Activated naive CD4-positive, alpha-beta T cell treated with anti-CD3 and anti-CD28 coated beads for 36 hours (primary cell): ENCODE measurements at places on chromosomes 7 and 10. TPM values are rescaled to one million over a fixed set of nuclear protein-coding genes. Genes with fewer than 3 reads are reported as not detected.

TAS2R41 gene
- not detected for total RNA-seq

IGF2BP3 gene
- 0.29 TPM for total RNA-seq

TCAF2 gene
- 31.4 TPM for total RNA-seq

SPDYE6 gene
- total RNA-seq, result not detected

CDK13 gene
- total RNA-seq, result 28.1 TPM

PDK4 gene
- not detected for total RNA-seq

NRBF2 gene
- 15.4 TPM for total RNA-seq

OR9A2 gene
- total RNA-seq, result not detected

NME8 gene
- not detected for total RNA-seq

IL6 gene
- total RNA-seq, result 3.8 TPM

VAX1 gene
- total RNA-seq, result not detected

ASIC3 gene
- total RNA-seq, result 6.8 TPM

WAPL gene
- total RNA-seq, result 33.5 TPM

GRCh38 chr10:44979281-44980191, 927 bp upstream of the DEPP1 start:
- DNase-seq, result no peak
- no peak overlapping the region for H3K4me3 ChIP-seq
- peaks cover 11% of the 10 kb centered on the region for H3K4me1 ChIP-seq
- no peaks in the 10 kb centered on the region for H3K27me3 ChIP-seq

DNA sequence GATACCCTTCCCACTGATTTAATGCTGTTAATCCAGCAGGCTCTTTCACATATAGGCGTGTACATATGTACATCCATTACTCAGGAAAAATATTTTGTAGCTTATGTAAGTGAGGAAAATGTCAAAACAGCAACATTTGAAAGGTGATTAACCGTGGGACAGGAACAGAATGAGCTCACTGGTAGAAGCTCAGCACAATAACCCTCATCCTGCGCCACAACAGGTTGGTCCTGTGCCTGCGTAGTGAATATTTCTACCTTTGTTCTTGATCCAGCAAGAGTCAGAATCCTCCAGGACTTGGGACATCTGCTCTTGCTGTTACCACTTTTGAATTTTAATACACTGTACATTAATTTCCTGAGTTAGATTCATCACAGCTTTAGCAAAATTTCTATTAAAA, 359.4 kb downstream of the THSD7A start:
- H3K27ac ChIP-seq, result no peak overlapping the region
- no peaks in the 10 kb centered on the region for H3K4me1 ChIP-seq
- H3K4me3 ChIP-seq, result no peak overlapping the region
- H3K27me3 ChIP-seq, result no peaks in the 10 kb centered on the region

GRCh38 chr7:1975581-1975980, 257.2 kb downstream of the MAD1L1 start:
- no peak for DNase-seq
- H3K27me3 ChIP-seq, result no peaks in the 10 kb centered on the region
- no peak overlapping the region for H3K4me3 ChIP-seq
- H3K4me1 ChIP-seq, result peaks cover 15% of the 10 kb centered on the region

DNA sequence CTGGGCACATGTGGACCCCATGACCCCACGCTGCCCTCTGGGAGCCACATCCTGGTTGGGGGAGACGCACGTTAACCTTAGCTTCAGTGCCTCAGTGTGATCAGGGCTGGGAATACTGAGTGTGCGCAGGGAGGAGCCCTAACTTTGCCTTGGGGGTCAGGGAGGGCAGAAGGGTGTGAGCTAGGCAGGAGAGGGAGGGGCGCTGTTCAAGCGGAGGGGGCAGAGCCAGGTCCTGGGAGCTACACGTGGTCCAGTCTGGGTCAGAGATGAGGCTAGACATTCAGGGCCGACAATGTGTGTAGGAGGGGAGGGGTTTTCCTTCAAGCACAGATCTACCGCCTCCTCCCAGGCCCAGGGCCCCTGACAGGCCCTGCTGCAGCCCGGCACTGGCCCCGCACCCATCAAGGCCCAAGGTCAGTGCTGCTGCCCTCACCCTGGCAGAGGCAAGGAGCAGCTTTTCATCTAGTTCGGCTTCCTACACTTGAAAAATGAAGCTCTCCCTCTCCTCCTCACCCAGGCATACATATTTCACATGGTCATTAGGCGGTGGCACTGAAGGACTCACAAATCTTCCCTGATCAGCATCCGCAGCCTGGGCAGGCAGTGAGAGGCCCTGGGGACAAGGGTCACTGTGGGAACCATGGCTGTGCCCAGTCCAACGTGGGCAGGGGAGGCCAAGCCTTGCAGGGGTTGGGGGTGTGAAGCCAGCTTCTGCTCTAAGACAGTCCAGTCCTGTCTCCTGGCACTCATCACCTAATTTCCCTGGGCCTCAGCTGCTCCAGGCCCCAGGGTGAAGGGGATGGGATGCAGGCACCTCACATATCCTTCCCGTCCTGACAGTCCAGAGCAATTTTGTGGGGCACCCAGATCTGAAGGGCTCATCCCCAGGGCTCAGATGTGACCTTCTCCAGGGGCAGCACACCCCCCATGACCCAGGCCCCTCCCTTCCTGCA, 47.3 kb downstream of the C10orf105 start:
- H3K27ac ChIP-seq, result no peak overlapping the region
- peaks cover 6% of the 10 kb centered on the region for H3K4me1 ChIP-seq
- no peaks in the 10 kb centered on the region for H3K27me3 ChIP-seq
- no peak overlapping the region for H3K4me3 ChIP-seq
- no peak for DNase-seq

DNA sequence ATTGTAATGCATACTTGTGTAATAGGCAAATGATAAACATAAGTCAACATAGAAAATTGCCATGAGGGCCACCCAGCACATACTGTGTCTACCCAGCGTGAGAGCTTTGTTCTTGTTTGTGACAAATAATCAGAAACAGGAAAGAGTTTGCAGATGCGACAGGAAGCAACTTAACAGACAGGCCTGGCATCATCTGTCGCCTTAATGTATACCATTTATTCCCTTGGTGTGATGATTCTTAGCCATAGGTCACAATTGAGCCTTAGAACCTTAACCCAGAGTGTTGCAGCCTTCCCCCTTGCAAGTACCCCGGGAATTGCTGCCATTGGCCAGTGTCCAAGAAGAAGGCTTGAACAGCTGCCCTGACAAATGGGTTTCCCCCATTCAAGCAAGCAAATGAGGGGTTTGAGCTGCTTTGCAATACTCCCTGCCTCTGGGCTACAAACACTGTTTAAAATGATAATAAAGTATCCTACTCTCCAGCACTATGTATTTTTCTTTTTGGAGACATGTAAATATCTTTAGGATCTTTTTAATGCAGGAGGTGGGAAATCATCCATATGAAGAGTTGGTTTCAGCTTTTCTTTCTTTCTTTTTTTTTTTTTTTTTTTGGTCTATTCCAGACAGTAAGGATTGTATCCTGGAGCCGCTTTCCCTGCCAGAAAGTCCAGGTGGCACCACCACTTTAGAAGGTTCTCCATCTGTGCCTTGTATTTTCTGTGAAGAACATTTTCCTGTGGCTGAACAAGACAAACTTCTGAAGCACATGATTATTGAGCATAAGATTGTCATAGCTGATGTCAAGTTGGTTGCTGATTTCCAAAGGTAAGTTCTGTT, 80.0 kb downstream of the ZNF277 start:
- peaks cover 8% of the 10 kb centered on the region for H3K4me1 ChIP-seq
- H3K27me3 ChIP-seq, result no peaks in the 10 kb centered on the region
- H3K27ac ChIP-seq, result no peak overlapping the region
- H3K36me3 ChIP-seq, result peaks cover 12% of the 10 kb centered on the region
- no peak for DNase-seq
- no peak overlapping the region for H3K4me3 ChIP-seq

DNA sequence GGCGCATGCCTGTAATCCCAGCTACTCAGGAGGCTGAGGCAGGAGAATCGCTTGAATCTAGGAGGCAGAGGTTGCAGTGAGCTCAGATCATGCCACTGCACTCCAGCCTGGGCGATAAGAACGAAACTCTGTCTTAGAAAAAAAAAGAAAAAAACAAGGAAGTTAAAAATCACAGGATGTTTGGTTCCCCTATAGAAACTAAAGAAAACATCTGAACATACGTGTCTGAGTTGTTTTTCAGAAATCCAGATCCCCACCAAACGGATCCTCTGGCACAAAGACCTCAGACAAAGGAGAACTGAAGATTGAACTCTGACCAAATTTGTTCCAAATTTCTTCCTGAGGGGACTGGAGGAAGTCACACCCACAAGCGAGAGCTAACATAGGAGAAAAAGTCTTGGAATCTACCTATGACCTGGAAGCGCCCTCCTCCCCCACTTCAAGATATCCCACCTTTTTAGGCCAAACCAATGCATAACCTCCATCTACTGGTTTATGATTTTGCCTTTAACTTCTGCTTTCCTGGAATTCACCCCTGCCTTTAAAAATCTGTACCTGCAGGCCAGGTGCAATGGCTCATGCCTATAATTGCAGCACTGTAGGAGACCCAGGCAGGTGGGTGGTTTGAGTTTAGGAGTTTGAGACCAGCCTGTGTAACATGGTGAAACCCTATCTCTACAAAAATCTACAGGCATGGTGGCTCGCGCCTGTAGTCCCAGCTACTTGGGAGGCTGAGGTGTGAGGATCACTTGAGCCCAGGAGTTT, 19.7 kb upstream of the SIRT1 start:
- no peak overlapping the region for H3K27ac ChIP-seq
- no peaks in the 10 kb centered on the region for H3K4me1 ChIP-seq
- H3K27me3 ChIP-seq, result no peaks in the 10 kb centered on the region
- no peaks in the 10 kb centered on the region for H3K36me3 ChIP-seq

GRCh38 chr7:134368851-134369544, 52.3 kb upstream of the SLC35B4 start:
- H3K27ac ChIP-seq, result no peak overlapping the region
- no peaks in the 10 kb centered on the region for H3K4me1 ChIP-seq
- no peak for DNase-seq
- H3K27me3 ChIP-seq, result peaks cover 29% of the 10 kb centered on the region

DNA sequence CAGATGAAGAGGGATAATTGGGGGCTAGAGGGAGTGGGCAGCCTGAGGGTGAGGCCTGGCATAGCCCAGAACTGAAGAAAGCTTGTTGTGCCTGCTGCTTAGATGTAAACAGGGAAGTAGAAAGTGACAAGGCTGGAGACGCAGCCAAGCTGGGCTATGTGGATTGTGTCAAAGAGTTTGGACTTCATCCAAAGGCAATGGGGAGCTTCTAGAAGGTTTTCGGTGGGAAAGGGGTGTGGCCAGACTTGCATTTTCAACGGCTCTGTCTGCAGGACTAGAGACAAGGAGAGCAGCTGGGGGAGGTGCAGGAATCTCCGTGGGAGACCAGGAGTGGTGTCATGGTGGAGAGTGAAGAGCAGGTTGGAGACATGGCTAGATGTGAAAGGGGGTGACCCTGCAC, 48.8 kb downstream of the GOLGA7B start:
- H3K4me3 ChIP-seq, result no peak overlapping the region
- peaks cover 2% of the 10 kb centered on the region for H3K27me3 ChIP-seq
- DNase-seq, result no peak
- no peaks in the 10 kb centered on the region for H3K4me1 ChIP-seq
- H3K36me3 ChIP-seq, result no peaks in the 10 kb centered on the region
- no peak overlapping the region for H3K27ac ChIP-seq

DNA sequence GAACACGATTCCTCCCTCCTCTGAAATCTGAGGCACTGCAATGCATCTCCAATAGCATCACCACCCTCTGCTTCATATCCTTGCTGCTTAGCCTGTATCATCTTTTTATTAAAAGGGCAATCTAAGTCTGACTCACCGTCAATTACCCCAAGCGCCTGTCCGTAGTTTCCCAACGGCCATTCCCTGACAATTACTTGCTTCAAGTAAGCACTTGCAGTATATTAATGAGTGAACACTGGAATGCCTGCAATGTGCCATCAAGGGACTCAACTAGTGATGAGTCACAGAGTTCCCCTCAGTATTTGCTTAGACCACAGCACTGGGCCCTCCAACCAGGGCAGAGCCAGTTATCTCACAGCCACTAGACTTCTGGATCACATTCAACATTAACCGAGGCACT, 19.5 kb upstream of the PPP1R3C start:
- no peak for DNase-seq
- no peaks in the 10 kb centered on the region for H3K27me3 ChIP-seq
- H3K4me1 ChIP-seq, result no peaks in the 10 kb centered on the region
- no peaks in the 10 kb centered on the region for H3K36me3 ChIP-seq

- no peaks in the 10 kb centered on the region for H3K4me1 ChIP-seq
- H3K4me3 ChIP-seq, result no peak overlapping the region
- peaks cover 6% of the 10 kb centered on the region for H3K27me3 ChIP-seq
- H3K27ac ChIP-seq, result no peak overlapping the region
Observed at GRCh38 chr7:103689255-103689654, 243.2 kb upstream of the SLC26A5 start.

DNA sequence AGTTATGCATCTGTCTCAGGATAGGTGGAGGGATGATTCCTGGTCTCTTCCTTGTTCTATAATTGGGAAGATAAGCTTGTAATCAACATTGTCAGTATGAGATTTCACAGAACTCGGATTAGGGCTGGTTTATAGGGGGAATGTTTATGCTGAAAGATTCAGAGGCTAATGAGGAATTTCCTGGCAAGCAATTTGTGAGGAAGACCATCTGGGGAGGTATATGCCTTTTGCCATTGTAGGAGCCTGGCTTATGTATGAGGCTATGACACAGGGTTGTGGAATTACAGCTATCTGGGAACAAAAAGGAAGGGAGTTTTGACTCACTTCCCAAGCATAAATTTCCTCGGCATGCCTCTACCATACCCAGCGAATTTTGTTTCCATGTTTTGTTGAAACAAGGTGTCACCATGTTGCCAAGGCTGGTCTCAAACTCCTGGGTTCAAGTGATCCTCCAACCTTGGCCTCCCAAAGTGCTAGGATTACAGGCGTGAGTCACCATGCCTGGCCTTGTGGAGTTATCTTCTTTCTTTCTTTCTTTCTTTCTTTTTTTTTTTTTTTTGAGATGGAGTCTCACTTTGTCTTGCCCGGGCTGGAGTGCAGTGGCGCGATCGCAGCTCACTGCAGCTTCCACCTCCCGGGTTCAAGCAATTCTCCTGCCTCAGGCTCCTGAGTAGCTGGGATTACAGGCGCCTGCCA, 1.6 kb upstream of the COPS6 start:
- peak overlapping the region; percentile 13 for H3K4me3 ChIP-seq
- H3K4me1 ChIP-seq, result peaks cover 38% of the 10 kb centered on the region
- no peaks in the 10 kb centered on the region for H3K27me3 ChIP-seq
- peak overlapping the region; percentile 2 for H3K27ac ChIP-seq
- peaks cover 15% of the 10 kb centered on the region for H3K36me3 ChIP-seq

- peak within 1 kb of the TSS; percentile 72 for H3K4me3 ChIP-seq
- peaks cover 8% of the 10 kb centered on the region for H3K4me1 ChIP-seq
- no peak within 1 kb of the TSS for H3K27ac ChIP-seq
- H3K27me3 ChIP-seq, result peaks cover 62% of the 10 kb centered on the region
Observed at GRCh38 chr10:59709395-59710125, at the start of gene SLC16A9. TSS of gene SLC16A9 (minus strand) at chr10:59709850. CDS start at chr10:59684291, 25,559 bp downstream.

DNA sequence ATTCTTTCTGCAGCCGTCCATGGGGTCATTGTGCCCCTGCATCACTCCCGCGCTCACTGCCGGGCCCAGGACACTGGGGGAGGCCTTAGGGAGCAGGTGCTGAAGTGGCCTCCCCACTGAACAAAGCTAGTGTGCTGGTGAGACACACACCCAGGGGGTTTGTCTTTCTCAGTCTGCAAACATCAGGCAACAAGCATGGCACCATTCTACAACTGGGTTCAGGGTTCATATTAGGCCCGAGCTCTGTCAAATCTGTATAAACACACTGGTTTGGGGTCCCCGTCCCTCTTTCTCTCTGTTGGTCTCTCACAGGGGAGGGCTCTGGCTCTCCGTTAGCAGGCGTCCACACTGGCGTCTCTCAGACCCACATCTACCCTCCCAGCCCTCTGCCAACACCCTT, 11.1 kb upstream of the PPP2R2D start:
- peaks cover 13% of the 10 kb centered on the region for H3K4me1 ChIP-seq
- DNase-seq, result no peak
- no peaks in the 10 kb centered on the region for H3K27me3 ChIP-seq
- H3K36me3 ChIP-seq, result no peaks in the 10 kb centered on the region
- H3K27ac ChIP-seq, result no peak overlapping the region
- no peak overlapping the region for H3K4me3 ChIP-seq

GRCh38 chr7:1229956-1230355, 2.7 kb upstream of the UNCX start:
- no peaks in the 10 kb centered on the region for H3K36me3 ChIP-seq
- H3K27ac ChIP-seq, result no peak overlapping the region
- DNase-seq, result no peak
